Gastroesophageal sphincter (tissue), 4 donors: ENCODE measurements at places on chromosomes 11 and 22.

DNA sequence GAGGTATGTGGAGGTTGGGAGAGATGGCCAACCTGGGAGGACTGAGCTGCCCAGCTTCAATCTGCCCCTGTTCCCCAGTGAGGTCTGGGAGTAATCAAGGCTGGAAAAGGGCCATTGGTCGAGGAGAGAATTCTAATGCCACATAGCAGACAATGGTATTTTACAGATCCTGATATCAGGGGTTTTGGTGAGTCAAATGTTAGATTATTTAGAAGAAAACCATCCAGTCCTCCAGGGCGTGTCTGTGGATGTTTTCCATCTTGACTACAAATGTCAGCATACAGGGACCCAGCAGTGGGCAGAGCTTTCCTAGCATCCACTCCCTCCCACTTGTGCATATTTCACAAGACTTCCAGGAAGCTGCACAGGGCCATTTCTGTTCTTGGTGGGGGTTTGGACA is 107.9 kb downstream of the SCN3B start:
- no peak for ATAC-seq

DNA sequence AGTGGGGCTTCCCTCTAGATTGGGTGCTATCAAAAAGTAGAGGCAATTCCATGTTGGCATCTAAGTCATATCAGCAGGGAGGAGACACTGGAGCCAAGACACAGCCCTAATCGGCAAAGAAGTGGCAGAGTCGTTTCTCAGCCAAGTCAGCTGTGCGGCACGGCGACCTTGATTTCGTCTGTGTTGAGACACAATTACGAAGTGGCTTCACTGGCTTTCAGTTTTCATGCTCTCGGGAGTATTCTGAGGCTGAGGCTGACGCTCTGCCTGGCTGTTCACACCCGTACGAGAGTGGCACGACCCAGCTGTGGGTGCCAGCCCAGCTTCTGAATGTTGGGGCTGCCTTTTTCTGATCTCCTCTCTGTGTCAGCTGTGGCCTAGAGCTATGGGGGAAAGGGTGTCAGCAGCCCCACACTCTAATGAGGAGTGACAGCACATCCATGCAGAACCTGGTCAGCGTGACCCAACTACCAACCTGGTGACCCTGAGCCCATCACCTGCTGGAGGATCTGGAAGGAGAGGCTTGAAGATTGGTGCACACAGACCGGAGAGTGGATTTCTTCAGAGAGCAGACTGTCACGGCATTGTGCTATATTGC is 105.7 kb upstream of the TMEM45B start:
- no peak for ATAC-seq

DNA sequence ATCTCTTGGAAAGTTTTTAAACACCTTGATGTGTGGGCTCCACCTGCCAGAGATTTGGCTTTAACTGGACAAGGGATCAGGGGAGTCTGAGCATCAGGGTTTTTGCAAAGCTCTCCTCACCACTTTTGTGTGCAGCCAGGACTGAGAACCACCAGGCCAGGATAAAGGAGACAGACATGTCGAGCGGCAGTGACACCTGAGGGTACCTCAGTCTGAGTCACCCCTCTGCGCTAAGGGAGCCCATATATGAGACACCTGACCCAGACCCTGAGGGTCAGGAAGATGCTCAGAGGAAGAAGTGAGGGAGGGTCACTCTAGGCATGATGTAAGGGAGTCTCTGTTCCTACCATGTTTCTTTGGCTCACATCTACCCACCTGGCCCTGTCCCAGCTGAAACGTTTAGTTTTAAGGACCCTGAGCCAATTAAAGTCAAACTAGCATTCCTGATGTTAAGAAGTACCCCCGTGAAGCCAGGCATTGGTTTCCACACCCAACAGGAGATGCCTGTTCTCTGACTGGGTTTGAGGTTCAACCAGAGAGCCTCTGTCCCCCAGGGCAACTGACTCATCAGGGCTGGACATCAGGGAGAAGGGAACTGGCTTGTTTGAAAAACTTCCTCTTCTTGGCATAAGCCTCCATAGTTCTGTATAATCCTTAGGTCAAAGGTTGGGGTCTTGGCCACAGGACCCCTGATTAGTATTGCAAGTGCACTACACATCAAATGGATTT is 72.4 kb upstream of the BIRC3 start:
- no peak for ATAC-seq

DNA sequence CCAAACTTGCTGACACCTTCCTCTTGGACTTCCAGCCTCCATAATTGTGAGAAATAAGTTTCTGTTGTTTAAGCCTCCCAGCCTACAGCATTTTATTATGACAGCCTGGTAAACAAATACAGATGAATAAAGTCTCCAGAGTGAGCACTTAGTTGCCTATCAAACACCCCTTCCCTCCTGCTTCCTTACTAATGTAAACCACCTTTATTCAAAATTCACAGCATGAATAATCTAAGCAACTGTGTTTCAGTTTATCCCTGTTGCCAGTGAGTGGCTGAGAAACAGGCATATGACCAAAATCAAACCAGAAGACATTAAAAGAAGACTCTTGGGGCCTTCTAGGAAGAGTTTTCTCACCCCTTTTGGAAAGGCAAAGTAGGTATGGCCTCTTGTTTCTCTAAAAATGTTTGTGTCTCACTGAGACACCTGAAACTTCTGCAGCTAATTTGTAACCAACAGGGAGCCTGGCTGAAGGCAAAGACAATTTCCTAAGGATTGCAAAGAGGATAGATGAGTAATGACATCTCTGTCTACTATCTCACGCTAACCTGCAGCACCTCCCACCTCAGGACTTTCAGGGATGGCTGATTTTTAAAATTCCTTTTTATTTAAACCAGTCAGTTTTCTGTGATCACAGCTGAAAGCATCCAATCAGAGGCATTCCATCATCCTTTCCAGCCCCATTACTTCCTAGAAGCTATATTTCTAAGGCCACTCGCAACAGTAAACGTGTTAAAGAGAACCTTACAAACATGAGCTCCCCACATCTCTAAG is 61.4 kb upstream of the LRRC55 start:
- no peak for ATAC-seq

DNA sequence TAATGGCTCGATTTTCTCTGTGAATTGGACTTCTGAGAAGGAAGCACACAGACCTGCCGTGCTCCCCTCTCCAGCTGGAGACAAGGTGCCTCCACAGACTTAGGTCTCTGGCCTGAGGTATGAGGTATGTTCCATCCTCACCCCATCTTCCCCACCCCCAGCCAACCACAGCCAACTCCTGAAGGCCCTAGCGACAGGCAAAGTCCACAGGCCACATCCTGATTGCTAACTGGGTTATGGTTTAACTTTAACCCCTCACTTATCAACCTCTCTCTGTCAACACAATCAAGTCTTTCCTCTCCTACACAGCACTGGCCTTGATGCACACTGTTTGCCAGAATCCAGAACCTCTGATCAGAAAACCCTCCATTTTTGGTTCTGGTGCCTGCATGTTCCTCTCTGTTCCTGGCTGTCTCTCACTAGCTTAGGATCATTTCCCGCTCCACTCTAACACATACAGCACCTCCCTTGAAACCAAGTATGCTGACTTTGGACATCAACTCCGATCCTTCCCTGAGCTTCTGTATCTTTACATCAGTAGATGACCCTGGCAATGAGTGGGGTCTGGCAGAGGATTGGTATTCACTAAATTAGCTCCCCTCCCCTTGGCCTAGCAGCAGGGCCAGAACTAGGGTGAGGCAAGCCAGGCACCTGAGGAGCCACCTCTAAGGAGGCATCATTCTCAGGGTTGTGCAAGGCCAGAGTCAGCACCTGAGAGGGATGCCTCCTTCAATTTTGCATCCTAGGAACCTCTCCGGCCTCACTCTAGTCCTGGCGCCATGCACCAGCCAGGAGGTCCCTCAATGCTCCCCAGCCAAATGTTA is 22.0 kb downstream of the JAML start:
- no peak for ATAC-seq

DNA sequence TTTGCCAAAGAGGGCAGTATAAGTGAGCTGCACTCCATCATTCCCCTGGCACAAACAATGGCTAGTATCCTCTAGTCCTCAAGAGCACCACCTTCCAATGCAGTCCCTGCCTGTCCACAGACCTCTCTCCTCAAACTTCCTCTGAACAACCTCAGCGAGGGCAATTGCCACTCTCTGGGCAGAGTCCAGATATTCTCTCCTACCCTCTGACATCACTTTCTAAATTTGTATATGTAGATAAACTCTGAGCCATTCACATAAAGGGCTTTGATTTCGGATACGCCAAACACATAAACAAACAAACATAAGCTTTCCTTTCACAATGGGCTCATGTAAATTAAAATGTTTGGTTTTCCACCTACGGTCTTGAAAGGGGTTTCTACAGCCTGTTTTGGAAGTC is 3.0 kb upstream of the SLC43A3 start:
- no peak for ATAC-seq

GRCh38 chr11:104164028-104164520 is at the start of gene PDGFD:
Gene PDGFD, minus strand, starts transcription at chr11:104164147.
- peak; percentile 80 for ATAC-seq

DNA sequence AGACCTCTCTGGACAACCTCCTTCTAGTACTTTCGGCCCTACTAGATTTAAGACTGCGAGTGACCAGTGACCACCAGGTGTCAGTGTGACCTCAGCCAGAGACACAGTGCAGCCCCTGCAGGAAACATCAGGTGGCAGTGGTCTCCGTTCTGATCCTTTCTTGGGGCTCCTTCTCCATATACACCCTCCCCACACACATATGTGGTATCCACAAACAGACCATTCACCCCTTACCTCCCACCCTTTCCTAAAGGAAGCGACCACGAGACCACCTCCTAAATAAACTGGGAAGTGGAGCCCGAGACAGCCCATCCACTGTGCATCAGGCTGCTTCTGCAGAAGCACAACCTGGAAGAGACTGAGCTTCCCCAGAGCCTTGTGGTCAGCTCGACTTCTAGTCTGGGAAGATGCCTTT is 38.5 kb upstream of the CYP2D6 start:
- ATAC-seq, result peak; percentile 61

- ATAC-seq, result no peak
These were observed 297.7 kb upstream of the CCDC90B start for GRCh38 chr11:83583757-83584366.

DNA sequence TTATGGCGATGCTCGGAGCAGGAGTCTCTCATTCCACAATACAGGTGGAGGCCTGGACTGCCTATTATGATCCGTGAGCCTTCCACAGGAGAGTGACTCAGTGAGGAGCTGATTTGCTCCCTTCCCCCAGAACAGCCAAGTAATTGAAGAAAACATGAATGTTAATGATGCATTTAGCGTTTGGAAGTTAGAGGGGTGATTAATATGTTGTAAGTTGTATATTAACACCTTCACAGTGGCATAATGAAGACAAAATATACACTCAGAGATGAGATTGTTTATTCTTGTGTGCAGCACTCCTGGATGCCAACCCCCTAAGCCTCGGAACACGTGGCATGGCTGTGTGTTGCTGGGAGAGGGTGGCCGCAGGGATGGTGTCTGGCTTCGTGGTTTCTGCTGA is 98.6 kb downstream of the GRIK4 start:
- ATAC-seq, result no peak

DNA sequence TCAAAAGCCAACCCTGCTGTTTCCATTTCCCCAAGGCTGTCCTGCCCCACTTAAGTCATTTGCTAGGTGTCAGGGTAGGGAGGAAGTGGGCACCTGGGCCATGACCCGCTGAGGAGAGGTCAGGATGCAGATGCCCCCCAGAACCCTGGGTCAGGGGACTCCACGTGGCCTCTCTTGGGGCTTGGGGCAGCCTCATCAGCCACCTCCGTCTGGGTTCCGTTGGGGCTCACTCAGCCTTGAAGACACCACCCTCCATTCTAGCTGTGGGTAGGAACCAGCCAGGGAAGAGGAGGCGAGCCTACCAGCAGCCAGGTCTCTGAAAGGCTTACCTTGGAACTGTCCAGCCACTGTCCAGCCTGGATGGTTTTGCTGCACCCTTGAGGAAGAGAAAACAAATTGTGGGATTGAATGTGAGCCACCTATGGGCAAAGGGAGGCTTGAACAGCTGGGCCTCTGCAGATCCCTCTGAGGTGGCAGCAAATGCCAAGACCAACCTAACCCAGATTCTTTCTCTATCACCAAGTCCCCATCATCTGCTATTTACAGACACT is 2.5 kb downstream of the APOL4 start:
- ATAC-seq, result no peak
